ENCODE measurements at places on chromosomes 11 and 22.

GRCh38 chr11:102499931-102500330, 30.6 kb downstream of the MMP7 start:
- DNase-seq = no peak

- no peak for DNase-seq
Observed at GRCh38 chr22:43377896-43378704, 33.7 kb upstream of the MPPED1 start.

- DNase-seq = no peak
Observed at GRCh38 chr22:22687638-22688500, 43.5 kb downstream of the GGTLC2 start.

GRCh38 chr22:49692499-49693225, 135.0 kb downstream of the BRD1 start:
- DNase-seq = no peak

GRCh38 chr11:3073029-3073435, 15.8 kb upstream of the CARS1 start:
- no peak for DNase-seq

DNA sequence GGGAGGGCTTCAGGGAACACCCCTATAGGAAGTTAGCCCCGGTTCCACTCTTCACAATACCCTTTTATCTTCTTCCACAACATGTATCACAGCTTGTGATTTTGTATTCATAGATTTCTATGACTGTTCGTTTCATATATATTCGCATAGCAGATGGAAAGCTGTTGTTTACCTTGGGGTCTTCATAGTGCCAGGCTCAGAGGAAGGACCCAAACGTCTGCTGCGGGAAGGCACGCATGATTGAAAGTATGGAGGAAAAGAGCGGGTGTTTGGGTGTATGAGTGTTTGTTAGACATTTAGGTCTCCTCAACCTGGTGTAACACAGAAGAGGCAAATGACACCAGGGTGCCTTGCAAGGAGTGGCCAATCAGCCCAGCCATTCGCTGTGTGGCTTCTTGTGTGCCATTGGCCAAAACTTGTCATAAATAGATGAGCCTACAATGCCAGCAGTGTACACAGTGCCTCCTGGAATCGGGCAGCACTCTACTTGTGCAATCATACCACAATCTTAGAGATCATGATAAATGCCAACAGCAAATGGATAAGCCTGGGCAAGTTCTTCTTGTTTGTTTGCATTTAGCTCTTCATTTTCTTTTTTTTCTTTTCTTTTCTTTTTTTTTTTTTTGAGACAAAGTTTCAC, 10.9 kb upstream of the ADA2 start:
- DNase-seq = no peak

DNA sequence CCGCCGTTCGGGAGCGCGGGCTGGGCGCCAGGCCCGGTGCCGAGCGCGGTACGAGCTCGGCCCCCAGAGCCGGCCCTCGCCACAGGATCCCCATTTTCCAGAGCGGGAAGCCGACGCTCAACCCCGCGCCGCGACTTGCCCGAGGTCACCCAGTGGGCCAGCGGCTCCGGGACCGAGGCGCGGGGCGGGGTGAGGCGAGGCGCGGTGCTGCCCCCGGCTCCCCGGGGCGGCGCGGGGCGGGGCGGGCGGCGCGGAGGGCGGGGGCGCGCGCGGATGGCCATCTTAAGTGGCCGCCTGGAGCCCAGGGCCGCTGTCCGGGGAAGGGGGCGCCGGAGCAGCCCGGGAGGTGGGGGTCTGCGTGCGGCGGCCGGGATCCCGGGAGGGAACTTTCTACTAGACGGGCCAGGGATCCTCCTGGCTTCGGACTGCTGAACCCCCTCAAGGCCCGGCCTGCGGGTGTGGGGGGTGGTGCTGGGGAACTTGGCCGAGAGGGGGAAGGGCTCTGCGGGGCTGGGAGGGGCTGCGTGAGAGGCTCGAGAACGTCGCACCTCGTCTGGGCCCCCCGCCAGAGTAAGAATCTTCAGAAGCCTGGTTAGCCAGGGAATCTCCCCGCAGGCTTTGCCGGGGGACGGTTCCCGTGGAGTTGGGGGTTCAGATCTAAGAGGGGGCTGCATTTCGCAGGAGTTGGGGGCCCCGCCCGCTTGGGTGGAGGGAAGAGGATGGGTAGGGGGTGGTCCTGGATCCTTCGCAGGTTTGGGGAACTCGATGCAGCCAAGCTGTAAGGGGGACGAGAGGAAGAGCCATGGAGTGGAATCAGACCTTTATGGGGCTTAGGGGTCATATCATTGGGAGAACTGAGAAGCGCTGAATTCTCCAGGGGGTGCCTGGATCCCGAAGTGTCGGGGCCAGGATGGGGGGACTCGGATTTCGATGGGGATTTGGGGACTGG, 678 bp upstream of the INPPL1 start:
- no peak for DNase-seq

DNA sequence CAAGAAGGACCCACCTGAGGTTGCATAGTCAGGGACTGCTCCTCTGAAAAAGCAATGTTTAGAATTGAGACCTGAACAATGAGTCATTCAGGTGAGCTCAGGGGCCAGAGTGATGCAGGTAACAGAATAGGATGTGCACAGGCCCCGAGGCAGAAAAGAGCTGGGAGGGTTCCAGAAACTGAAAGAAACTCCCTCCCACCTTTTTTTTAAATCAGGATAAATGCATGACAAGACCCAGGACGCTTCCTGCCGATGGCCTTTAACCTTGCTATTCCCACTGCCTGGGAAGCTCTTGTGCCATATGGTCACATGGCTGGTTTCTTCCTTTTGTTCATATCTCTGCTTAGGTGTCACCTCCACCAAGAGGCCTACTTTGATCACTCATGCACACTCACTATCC, 214.2 kb upstream of the ZBED5 start:
- no peak for DNase-seq

DNA sequence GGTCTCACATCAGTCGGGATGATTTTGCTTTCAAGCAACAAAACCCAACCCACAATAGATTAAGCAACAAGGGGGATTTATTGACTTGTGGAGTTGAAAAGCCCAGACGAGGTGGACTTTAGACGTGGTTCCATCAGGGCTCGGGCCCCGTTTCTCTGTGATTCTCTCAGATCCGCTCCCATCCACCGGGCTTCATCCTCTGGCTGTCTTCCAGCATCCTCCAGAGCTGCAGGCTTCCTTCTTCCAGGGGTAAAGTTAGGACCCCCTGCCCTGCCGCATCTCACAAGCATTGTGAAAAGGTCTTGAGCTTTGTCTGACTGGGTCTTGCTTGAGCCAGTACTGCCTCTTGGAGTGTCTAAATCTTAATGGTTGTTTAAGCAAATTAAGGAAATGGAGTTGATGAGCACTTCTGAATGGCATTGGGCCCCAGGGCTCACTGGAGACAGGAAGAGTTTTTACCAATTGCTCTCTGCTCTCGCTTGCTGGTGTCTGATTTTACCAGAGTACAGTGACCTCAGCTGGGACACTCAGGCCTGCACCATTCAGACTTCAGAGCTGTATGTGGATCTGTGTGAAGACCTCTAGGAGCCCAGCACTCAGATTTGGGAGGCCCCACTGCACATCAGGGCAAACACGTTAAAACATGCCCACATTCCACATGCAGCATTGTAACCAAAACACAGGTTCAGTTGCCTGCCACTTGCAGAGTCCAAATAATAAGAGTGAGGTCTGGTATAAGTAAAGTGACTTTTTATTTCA, 13.5 kb upstream of the FTH1 start:
- no peak for DNase-seq

GRCh38 chr22:40022536-40023240, 27.9 kb downstream of the FAM83F start:
- no peak for DNase-seq

- no peak for DNase-seq
Observed at GRCh38 chr11:112524798-112525197, 264.1 kb upstream of the PLET1 start.

GRCh38 chr11:36249246-36249645, 40.0 kb downstream of the COMMD9 start:
- DNase-seq = no peak

DNA sequence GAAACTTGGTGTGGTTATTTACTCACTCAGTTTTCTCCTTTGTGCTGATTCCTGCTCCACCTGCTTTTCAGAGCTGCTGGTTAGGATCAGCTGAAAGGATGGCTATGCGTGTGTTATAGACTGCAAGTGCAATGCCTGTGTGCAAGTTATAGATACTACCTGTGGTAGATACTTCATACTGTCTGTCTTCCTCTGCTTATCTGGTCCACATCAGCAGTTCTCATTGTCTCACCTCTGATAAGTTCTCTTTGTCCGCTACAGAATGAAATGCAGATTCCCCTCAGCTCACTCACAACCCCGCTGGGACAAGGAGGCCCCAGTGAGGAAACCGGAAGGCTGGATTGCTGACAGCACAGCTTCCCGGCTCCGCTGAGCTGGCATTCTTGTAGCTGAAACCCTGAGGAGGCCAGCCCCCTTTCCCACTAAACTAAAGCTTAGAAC, 37.5 kb upstream of the LYVE1 start:
- DNase-seq = no peak

DNA sequence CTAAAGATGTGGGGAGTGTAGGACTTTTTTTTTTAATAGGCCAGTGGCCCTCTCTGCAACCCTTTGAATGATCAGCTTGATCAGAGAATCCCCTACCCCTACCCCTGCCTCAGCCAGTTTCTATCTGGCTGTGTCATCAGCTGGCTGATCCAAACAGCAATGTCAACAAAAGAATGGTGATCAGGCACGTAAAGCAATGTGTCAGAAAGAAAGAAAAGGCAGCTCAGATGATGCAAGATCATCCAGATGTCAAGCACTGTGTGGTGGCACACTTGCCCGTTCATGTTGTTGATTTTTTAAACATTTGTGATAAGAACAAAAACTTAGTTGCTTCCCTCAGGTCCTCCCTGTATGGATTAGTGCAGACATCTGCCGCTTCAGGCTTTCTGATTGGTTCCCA, 26.3 kb upstream of the EHF start:
- DNase-seq = no peak

GRCh38 chr11:120208777-120209176, 2.1 kb upstream of the OAF start:
- DNase-seq = no peak

DNA sequence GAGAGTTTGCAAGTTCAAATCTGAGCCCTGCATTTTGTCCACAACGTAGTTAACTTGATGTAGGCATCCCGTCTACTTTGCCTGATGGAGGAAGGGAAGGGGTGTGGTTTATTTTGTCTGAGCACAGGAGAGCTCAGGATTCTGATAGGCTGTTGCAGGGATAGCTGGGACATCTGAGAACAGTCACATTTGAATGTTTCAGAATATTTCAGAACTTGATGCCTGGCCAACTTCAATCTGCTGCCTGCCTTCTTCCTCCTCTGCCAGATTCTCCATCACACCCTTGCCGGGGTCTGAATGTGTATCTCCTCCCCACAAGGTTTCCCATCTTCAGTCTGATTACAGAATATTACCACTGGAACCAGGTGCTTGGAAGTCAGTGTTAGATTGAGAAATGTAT, 51.6 kb downstream of the NTM start:
- DNase-seq = no peak

Measured in stimulated activated CD8-positive, alpha-beta memory T cell treated with anti-CD3 and anti-CD28 coated beads, Interleukin-7, amount 100 ng/mL, for 1 hour (primary cell).